ENCODE measurements at places on chromosomes 2 and 18.

- no peak for DNase-seq
These were observed 49.9 kb downstream of the ALPK2 start for GRCh38 chr18:58578835-58579560.

- no peak for DNase-seq
These were observed 44.2 kb upstream of the DYNC2LI1 start for GRCh38 chr2:43729491-43730174.

DNA sequence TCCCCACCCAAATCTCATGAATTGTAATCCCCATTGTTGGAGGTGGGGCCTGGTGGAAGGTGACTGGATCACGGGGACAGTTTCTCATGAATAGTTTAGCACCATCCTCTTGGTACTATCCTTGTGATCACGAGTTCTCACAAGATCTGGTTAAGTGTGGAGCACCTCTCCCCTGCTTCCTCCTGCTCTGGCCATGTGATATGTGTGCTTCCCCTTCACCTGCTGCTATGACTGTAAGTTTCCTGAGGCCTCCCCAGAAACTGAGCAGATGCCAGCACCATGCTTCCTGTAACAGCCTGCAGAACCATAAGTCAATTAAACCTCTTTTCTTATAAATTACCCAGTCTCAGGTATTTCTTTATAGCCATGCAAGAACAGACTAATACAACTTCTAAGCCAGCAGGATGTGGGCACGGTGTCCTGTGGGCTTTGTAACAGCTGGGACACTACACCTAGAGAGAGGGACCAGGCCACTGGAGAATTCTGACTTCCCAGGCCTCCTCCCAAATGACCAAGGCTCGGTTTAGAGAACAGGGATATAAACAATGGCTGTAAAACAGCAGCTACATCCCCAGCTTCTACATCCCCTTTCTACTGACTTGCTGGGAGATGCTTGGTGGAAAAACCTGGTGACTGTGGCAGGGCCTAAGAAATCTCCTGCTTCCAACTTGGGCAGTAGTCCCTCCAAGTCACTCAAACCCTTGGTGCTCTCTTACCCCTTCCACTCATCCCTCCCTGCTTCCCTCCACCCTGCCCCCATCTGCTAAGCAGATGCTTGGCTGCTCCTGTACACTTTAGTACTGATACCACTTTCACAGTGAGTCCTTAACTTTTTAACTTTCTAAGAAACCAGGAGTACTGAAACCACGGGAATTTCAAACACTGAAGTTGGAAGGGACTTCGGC, 10.3 kb downstream of the STAT1 start:
- no peak for DNase-seq

DNA sequence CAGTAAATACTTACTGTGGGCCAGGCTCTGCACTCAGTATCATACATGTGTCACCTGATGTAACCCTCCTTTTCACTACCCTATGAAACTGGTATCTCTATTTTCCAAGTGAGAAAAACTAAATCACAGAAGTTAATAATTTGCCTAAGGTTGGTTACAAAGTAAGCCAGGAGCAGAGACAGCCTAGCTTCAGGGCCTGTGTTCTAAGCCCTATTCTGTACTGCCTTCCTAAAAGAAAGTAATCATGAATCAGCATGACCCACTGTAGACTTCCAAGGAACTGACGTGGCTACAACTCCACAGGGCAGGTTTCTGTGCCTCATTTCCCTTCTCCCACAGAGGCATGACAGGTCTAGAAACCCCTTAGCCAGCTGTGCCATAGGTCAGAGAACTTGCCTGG, 14.3 kb downstream of the ZNF142 start:
- DNase-seq, result no peak

DNA sequence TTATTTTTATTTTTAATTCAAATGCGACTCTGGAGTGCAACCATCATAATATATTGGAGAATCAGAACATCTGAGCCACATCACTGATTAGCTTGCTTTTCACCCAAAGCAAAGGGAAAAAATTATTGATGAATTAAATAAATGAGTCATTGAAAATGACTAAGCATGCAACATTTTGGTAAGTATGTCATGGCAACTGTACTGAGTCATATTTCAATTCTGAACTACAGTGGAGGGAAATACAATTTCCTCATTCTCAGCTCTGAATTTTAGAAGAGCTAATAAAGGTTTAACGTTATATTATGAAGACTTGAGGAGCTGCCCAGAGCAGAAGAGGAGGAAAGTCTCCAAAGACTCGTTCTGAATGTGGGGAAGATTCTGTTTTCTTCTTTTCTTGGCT, 89.6 kb upstream of the CCDC68 start:
- no peak for DNase-seq

DNA sequence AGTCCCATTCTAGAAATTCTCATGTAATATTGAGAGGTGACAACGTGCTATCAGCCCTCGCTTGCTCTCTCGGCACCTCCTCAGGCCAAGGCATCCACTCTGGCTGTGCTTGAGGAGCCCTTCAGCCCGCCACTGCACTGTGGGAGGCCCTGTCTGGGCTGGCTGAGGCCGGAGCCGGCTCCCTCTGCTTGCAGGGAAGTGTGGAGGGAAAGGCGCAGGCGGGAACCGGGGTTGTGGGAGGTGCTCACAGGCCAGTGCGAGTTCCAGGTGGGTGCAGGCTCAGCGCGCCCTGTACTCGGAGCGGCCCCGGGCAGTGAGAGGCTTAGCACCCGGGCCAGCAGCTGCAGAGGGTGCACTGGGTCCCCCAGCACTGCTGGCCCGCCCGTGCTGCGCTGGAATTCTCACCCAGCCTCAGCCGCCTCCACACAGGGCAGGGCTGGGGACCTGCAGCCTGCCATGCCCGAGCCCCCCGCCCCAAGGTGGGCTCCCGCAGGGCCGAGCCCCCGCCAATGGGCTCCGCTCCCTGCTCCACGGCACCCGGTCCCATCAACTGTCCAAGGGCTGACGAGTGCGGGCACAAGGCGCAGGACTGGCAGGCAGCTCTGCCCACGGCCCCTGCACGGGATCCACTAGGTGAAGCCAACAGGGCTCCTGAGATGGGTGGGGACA, 1680.6 kb upstream of the LRRTM1 start:
- DNase-seq, result no peak

GRCh38 chr2:216934623-216935022, 74.8 kb upstream of the TNP1 start:
- DNase-seq, result no peak

DNA sequence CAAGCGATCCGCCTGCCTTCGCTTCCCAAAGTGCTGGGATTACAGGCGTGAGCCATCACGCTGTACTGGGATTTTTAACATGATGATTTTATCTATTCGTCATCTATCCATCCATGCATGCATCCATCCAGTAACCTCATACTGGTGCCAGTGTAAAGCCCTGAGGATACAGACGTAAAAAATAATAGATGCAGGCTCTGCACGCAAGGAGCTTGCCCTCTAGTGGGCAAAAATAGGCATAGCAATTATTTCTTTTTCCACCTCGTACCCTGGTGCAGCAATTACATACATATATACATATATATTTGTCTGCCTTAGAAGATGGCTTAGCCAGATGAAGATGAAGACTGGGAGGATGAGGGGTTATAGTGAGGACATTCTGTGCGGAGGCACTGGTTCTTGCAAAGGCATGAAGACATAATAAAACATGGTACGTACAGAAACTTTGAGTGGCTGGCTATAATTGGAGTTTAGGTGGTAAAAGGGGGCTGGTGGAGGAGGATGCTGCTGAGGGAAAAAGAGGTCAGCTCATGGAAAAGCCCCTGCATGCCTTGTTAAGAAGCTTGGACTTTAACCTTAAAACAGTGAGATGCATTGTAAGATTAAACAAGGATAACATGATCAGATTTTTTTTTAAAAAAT, 19.6 kb upstream of the RPIA start:
- DNase-seq, result no peak

- DNase-seq, result no peak
These were observed 38.0 kb downstream of the DCDC2C start for GRCh38 chr2:3741396-3741795.

DNA sequence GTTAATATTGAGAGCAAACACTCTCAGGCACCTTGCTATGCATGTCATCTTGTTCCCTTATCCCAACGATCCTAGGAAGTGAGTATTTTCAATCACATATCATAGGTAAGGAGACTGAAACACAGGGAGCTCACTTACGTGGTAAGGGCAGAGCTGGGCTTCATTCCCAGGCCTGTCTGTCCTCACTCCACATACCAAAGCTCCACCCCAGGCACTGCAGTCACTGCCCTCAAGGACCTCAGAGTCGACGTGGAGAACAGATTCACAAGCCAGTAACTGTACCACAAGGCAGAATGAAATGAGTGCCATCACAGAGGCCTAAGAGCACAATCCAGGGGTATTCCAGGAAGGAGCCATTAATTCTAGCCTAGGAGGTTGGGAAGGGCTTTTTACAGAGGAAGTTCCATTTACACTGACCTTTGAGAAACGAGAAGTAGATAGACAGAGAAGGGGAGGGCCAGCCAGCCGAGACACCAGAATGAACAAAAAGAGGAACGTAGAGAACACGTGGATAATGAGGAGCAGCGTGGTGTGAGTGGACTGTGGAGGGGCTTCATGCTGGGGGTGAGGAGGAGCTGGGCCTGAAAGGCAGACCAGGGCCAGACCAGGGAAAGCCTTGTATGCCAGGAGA, 48.6 kb downstream of the KIAA2012 start:
- DNase-seq, result no peak

- DNase-seq, result no peak
These were observed 27.0 kb downstream of the FOSL2 start for GRCh38 chr2:28419443-28420270.

GRCh38 chr18:45631077-45631476, 15.8 kb downstream of the SLC14A2 start:
- DNase-seq, result no peak

GRCh38 chr2:1728821-1729220, 15.5 kb downstream of the PXDN start:
- no peak for DNase-seq

DNA sequence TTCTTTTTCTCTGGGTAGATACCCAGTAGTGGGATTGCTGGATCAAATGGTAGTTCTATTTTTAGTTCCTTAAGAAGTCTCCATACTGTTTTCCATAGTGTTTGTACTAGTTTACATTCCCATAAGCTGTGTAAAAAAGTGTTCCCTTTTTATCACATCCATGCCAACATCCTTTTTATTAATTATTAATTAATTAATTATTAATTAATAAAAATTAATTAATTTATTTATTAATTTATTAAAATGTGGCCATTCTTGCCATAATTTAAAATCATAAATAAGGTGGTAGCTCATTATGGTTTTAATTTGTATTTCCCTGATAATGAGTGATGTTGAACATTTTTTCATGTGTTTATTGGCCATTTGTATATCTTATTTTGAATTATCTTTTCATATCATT, 234.3 kb upstream of the FBXO11 start:
- DNase-seq, result no peak

DNA sequence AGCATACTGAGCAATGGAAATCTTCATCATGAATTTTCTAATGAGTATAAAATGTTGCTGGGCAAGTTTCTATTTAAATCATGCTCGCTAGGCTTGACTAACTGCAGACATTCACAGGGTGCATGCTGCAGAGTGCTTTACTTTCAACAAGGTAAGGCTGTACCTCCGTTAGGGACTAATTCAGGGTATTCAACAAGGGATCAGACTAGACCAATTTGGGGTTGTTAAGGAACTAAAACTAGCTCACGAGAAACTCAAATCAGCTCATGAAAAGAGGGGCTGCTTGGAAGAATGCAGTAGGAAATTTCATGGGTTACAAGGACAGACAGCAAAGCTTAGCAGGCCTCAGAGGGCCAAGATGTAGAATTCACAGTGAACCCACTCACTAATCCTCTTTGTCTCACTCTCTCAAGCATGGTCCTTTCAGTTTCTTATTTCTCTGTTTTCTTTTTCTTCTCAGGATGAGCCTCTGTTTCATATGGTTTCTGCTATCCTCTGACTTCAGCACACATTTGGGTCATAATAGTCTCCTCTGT, 2.2 kb downstream of the MYO3B start:
- DNase-seq, result no peak

- DNase-seq, result no peak
These were observed 4.8 kb upstream of the STARD7 start for GRCh38 chr2:96213379-96213778.

DNA sequence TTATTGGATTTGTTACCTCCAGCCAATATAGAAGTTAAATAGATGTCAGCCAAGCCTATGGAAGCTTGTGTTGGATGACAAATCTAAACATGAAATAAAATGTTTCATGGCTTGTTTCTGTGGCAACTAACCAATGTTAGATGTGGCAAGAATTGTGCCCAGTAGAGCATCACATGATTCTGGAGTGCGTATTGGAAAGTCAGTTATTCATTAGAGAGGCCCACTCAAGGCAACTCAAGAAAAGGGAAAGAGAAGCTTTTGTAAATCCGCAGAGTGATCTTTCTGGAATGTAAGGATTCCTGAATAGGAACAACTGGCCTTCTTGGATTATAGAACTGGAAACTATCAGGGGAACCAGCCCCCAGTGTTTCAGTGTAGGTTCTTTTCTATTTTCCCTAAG, 162.9 kb downstream of the TMEM247 start:
- no peak for DNase-seq

- peak; percentile 36 for DNase-seq
These were observed at the start of gene ARMC9 for GRCh38 chr2:231198291-231199173. Gene ARMC9, plus strand, starts transcription at chr2:231198631. Its CDS starts 7,608 bp downstream, at chr2:231206239.

- DNase-seq, result no peak
These were observed 61.7 kb downstream of the LIPG start for GRCh38 chr18:49623571-49623970.

GRCh38 chr18:67359873-67360838, 156.4 kb downstream of the DSEL start:
- no peak for DNase-seq

DNA sequence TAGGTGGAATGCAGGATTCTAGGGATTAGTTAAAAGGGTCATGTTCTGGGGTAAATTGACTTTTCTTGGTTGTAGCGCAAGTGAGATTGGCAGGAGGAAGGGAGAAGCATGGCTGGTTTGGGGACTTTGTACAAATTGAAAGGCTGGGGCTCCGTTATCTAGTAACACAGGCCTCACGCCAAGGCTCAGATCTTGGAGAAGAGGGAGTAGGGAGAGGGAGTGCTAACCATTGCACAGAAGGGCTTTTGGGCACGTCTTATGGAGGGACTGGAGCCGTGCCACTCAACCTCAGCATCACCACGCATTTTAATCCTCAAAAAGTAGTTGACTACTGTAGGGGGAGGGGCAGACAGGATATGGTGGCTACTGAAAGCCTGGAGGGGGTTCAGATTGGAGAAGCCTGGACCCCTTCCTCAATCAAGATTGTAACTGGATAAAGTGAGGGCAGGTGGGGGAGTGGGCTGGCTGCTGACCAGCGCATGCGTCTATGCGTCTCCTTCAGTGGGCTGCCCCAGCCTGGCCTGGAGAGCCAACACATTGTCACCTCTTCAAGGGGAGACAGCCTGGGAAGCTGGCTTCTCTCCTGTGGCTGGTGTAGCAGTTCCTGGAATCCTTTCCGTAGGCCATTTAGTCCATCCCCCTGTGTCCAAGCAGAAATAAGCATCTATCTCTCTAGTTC, 14.3 kb downstream of the IGFBP5 start:
- DNase-seq, result no peak

DNA sequence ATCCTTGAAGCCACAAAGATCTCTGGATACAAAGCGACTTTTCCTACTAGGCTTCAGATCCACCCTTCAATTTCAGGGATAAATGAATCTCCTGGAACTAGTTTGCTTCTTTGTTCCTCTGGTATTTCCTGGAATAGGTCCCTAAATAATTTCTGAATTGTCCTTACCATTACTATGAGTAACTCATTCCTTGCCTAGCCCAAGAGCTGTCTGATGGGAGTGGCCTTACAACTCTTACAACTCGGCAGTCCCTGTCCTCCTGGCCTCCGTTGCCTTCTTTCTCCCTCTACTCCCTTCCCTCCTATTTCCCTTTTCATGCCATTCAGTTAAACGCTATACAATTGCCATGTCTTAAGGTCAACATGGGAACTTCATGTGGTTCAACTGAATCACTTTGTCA, 98.2 kb upstream of the FHL2 start:
- no peak for DNase-seq

GRCh38 chr2:98778741-98779483, 48.0 kb upstream of the MGAT4A start:
- no peak for DNase-seq

Data from effector memory CD4-positive, alpha-beta T cell (primary cell).